ENCODE measurements at places on chromosomes 6 and 20.

- no peak for DNase-seq
Observed at GRCh38 chr6:125827788-125828320, 37.1 kb downstream of the NCOA7 start.

DNA sequence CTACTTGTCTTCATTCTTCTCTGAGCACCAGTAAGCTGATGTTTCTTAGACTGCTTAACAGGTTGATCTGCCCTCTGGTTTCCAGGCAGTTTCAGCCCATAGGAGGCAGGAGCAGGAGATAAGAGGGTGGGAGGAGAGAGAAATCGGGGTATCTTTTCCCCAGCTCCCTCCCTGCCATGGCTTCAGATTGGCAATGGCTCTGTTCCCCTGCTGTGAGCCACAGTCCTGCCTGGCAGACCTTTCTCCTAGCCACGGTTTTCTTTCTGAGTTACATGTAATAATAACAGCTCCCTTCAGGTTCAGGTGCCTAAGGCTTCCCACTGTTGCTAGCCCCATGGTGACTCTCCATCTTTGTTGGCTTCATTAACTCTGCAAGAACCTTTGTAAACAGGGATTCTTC, 115.3 kb downstream of the CD83 start:
- DNase-seq = no peak

DNA sequence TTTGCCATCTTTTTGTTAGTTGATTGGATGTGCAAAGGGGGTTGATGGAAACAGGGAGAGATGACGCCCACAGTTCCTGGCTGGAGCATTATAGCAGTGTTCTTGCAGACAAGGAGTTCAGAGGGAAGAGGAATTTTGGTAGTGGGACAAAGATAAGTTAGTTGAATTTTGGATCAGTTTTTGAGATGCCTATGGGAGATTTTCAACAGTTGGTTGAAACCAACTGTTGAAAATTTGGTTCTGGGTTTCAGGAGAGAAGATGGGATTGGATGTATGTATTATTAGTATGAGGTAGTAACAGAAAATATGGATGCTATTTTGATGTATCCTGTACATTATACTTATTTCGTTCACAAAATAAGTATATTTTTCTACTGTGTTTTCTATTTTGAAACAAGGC, 274.2 kb downstream of the CDKAL1 start:
- no peak for DNase-seq

DNA sequence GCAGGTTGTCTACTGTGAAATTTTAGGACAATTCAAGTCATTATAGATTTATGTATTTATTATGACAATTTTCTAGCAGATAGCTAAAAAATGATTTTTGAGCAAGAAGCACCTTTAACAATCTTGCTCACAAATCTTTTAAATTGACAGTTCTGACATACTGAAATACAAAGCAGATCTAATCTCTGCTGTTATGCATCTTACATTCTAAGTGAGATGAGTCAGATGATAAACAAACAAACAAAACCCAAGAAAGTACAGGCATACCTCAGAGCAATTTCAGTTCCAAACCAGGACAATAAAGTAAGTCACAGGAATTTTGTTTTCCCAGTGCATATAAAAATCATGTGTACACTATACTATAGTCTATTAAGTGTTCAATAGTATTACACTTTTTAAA, 430.7 kb upstream of the PTCHD4 start:
- no peak for DNase-seq

GRCh38 chr6:8223678-8224077, 121.3 kb upstream of the EEF1E1 start:
- no peak for DNase-seq

- DNase-seq = no peak
Observed at GRCh38 chr20:5843054-5843592, 92.9 kb downstream of the SHLD1 start.
